ENCODE measurements at places on chromosomes 13 and 19. TPM values are rescaled to one million over a fixed set of nuclear protein-coding genes. Genes with fewer than 3 reads are reported as not detected.

- peak overlapping the region; percentile 63 for H3K27ac ChIP-seq
- H3K4me3 ChIP-seq, result no peak overlapping the region
- no peaks in the 10 kb centered on the region for H3K36me3 ChIP-seq
- DNase-seq, result no peak
- no peaks in the 10 kb centered on the region for H3K27me3 ChIP-seq
These were observed 9.7 kb downstream of the ADAT3 start for GRCh38 chr19:1914826-1915341.

GRCh38 chr13:24893863-24894262 is 129.9 kb downstream of the RNF17 start:
- no peak overlapping the region for H3K4me3 ChIP-seq
- no peaks in the 10 kb centered on the region for H3K36me3 ChIP-seq
- H3K4me1 ChIP-seq, result no peaks in the 10 kb centered on the region
- DNase-seq, result no peak
- H3K27me3 ChIP-seq, result no peaks in the 10 kb centered on the region

Gene STAP2
- 25.9 TPM for total RNA-seq

- peaks cover 12% of the 10 kb centered on the region for H3K4me1 ChIP-seq
- H3K27me3 ChIP-seq, result no peaks in the 10 kb centered on the region
- no peaks in the 10 kb centered on the region for H3K36me3 ChIP-seq
- H3K27ac ChIP-seq, result peak overlapping the region; percentile 91
- DNase-seq, result peak; percentile 91
These were observed 2.9 kb downstream of the C13orf46 start for GRCh38 chr13:113970810-113971470.

Gene SGCG
- total RNA-seq, result 18.1 TPM

GRCh38 chr19:30444253-30444671 is 72.1 kb downstream of the ZNF536 start:
- no peaks in the 10 kb centered on the region for H3K27me3 ChIP-seq
- H3K36me3 ChIP-seq, result no peaks in the 10 kb centered on the region
- DNase-seq, result no peak
- no peaks in the 10 kb centered on the region for H3K4me1 ChIP-seq

GRCh38 chr19:8323781-8324185 is 2.5 kb downstream of the RPS28 start:
- DNase-seq, result no peak
- no peaks in the 10 kb centered on the region for H3K27me3 ChIP-seq
- H3K36me3 ChIP-seq, result no peaks in the 10 kb centered on the region
- peak overlapping the region; percentile 52 for H3K27ac ChIP-seq

DNA sequence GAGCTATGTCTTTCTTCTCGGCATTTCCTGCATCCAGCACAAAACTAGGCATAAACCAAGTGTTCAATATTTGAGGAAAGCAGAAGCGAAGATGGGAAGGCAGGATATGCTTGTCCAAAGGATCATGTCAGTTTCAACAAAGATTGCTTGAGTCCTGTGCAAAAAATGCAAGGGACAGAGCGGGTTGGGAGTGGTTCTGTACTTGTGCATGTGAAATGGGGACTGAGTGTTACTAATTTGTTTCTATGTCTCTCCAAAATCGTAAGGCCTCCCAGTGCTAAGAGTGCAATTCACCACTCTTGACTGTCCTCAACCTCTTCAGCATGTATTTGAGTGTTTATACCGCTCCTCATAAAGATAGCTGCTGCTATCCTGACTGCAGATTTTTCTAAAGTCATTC is 166.2 kb downstream of the DLEU7 start:
- H3K4me3 ChIP-seq, result no peak overlapping the region
- no peak overlapping the region for H3K27ac ChIP-seq
- H3K4me1 ChIP-seq, result peaks cover 9% of the 10 kb centered on the region

Gene SLC25A41
- 0.44 TPM for total RNA-seq

GRCh38 chr13:80001510-80001842 is 339.4 kb downstream of the SPRY2 start:
- no peaks in the 10 kb centered on the region for H3K4me1 ChIP-seq
- no peak overlapping the region for H3K27ac ChIP-seq
- H3K27me3 ChIP-seq, result no peaks in the 10 kb centered on the region
- H3K36me3 ChIP-seq, result no peaks in the 10 kb centered on the region

DNA sequence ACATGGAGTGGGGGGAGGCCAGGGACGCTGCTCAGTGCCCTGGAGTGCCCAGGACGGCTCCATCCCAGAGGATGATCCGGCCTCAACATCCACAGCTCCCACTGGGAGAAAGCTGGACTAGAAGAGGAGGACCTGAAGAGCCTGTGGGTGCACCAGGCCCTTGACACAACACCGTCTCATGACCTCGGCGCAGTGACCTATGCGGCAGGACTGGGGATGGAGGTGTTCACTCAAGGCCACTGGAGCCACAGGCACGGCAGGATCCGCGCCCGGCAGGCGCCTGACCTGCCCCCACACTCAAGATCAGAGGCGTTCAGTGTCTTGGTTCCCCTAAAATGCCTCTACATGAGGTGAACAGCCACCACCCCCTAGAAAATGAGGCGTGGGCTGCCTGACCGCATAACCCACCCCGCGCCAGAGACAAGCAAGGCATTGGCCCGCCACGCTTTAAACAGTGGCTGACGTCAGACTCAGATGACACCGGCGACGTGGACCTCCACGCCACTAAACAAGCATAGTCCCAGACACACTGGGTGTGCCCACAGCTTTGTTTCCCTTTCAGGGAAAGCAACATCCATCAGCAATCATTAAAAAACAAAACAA is 8.0 kb downstream of the SGTA start:
- no peaks in the 10 kb centered on the region for H3K27me3 ChIP-seq
- DNase-seq, result peak; percentile 26
- H3K4me1 ChIP-seq, result no peaks in the 10 kb centered on the region
- peak overlapping the region; percentile 92 for H3K27ac ChIP-seq

GRCh38 chr13:80894917-80895316 is 554.0 kb upstream of the SPRY2 start:
- no peak overlapping the region for H3K4me3 ChIP-seq
- no peak for DNase-seq
- H3K36me3 ChIP-seq, result no peaks in the 10 kb centered on the region
- H3K27me3 ChIP-seq, result no peaks in the 10 kb centered on the region
- H3K27ac ChIP-seq, result no peak overlapping the region
- H3K4me1 ChIP-seq, result no peaks in the 10 kb centered on the region

Gene FGF22
- 0.33 TPM for total RNA-seq

- H3K36me3 ChIP-seq, result no peaks in the 10 kb centered on the region
- no peaks in the 10 kb centered on the region for H3K4me1 ChIP-seq
- no peak for DNase-seq
- no peak overlapping the region for H3K27ac ChIP-seq
- H3K27me3 ChIP-seq, result no peaks in the 10 kb centered on the region
These were observed 28.9 kb upstream of the PABPC3 start for GRCh38 chr13:25067064-25067463.

Gene CLEC11A
- total RNA-seq, result 20.6 TPM

- H3K36me3 ChIP-seq, result no peaks in the 10 kb centered on the region
- H3K27ac ChIP-seq, result no peak overlapping the region
- H3K4me1 ChIP-seq, result no peaks in the 10 kb centered on the region
- DNase-seq, result no peak
- no peak overlapping the region for H3K4me3 ChIP-seq
These were observed 5.8 kb upstream of the USE1 start for GRCh38 chr19:17209126-17210036.

DNA sequence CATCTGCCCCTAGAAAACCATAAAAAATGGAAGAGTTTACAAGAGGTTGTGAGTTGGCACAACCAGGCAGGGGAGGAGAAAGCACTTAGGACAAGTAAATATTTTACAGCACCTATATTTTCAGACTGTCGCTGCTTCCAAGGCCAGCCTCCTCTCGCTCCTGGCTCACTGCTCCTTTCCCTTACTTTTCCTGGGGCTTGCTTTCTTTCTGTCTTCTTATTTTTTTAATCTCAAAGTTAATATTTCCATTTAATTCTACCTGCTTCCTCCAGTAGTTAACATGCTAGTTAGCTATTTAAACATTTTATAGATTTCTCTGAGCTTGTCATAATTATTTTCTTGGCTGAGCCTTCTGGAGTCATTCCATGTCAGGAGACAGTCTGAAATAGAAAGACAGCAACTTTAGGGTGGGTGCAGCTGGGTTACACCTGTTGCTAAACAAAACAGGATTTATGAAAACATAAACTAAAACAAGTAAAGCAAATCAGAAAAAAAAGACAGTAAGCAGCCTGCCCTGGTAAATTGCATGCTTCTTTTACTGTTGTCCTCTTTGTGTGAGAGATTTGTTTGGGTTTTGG is 330.1 kb downstream of the DLEU7 start:
- H3K27me3 ChIP-seq, result no peaks in the 10 kb centered on the region
- no peak for DNase-seq
- H3K36me3 ChIP-seq, result no peaks in the 10 kb centered on the region
- H3K27ac ChIP-seq, result peak overlapping the region; percentile 81

Gene CEACAM5
- total RNA-seq, result 27.2 TPM

- no peak overlapping the region for H3K27ac ChIP-seq
- no peaks in the 10 kb centered on the region for H3K4me1 ChIP-seq
- H3K36me3 ChIP-seq, result no peaks in the 10 kb centered on the region
- no peak overlapping the region for H3K4me3 ChIP-seq
- no peak for DNase-seq
These were observed 67.8 kb upstream of the CSNK1A1L start for GRCh38 chr13:37173214-37173613.

DNA sequence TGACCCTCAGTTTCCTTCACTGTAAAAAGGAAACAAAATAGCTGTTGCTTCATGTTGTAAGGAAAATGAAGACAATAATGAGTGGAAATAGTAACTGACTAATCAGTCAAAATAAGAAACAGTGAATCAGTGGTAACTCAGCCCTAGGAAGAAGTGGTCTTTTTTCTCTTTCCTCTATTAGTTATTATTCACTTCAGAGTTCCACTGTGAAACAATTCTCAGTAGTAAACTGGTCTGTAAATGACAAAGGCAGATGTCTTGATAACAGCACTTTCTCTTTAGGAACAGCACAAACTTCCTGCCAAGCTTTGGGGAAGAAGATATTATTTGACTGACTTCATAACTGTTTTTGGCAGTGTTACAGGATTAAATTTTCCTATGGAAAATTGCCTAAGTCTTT is 600.5 kb upstream of the KLHL1 start:
- no peaks in the 10 kb centered on the region for H3K4me1 ChIP-seq
- H3K36me3 ChIP-seq, result no peaks in the 10 kb centered on the region
- H3K27me3 ChIP-seq, result no peaks in the 10 kb centered on the region
- no peak overlapping the region for H3K4me3 ChIP-seq

Gene ZNF20
- total RNA-seq, result 1.4 TPM

Gene THAP8
- 10.2 TPM for total RNA-seq

Gene ZNF574
- 19.2 TPM for total RNA-seq

Gene SERP2
- 6.9 TPM for total RNA-seq

DNA sequence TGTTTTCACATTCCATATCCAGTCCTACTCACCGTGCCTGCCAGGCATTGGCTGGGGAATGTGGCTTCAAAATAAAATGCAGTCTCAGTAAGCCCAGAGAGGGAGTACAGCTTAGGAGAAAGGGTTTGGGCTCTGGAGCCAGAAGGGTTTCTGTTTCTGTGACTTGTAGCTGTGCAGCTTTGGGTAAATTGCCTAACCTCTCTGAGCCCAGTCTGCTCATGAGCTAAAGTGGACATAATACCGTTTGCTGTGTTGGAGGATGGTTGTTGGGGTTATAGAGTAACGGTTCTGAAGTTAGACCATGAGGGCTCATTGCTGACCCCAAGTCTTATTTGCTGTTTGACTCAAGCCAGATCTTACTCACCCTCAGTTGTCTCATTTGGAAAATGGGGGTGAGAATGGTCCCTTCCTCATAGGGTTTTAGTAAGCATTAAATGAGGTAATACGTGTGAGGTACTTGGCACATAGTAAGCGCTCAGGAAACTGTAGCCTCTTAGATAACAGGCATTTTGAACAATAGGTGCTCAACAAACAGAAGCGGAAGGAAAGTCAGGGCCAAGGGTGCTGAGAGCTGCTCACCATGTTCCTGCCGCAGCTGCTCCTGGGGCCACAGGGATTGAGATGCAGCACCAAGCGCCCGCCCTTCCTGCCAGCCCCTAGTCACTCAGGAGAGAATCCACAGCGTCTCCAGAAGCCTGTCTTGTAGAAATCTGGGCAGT is 45.5 kb downstream of the C13orf42 start:
- no peak overlapping the region for H3K4me3 ChIP-seq
- no peak for DNase-seq
- no peaks in the 10 kb centered on the region for H3K36me3 ChIP-seq
- no peaks in the 10 kb centered on the region for H3K27me3 ChIP-seq

GRCh38 chr19:14672188-14672872 is 2.3 kb downstream of the ADGRE3 start:
- no peaks in the 10 kb centered on the region for H3K36me3 ChIP-seq
- H3K4me1 ChIP-seq, result no peaks in the 10 kb centered on the region
- H3K27me3 ChIP-seq, result no peaks in the 10 kb centered on the region
- DNase-seq, result no peak
- no peak overlapping the region for H3K27ac ChIP-seq
- H3K4me3 ChIP-seq, result no peak overlapping the region

- H3K27me3 ChIP-seq, result no peaks in the 10 kb centered on the region
- H3K4me1 ChIP-seq, result no peaks in the 10 kb centered on the region
- H3K4me3 ChIP-seq, result no peak within 1 kb of the TSS
- H3K27ac ChIP-seq, result peak within 1 kb of the TSS; percentile 71
- H3K36me3 ChIP-seq, result no peaks in the 10 kb centered on the region
These were observed at the start of gene IL4I1 for GRCh38 chr19:49896863-49897621. Gene IL4I1, minus strand, starts transcription at chr19:49896887. Its CDS starts 727 bp downstream, at chr19:49896160.

Gene FSD1
- not detected for total RNA-seq

Gene CGB5
- total RNA-seq, result not detected

Gene FAM83E
- not detected for total RNA-seq

GRCh38 chr19:3455960-3456601 is 24.2 kb downstream of the SMIM24 start:
- H3K4me1 ChIP-seq, result peaks cover 4% of the 10 kb centered on the region
- H3K27me3 ChIP-seq, result no peaks in the 10 kb centered on the region
- peak overlapping the region; percentile 77 for H3K27ac ChIP-seq
- no peak overlapping the region for H3K4me3 ChIP-seq
- DNase-seq, result no peak

- H3K4me1 ChIP-seq, result no peaks in the 10 kb centered on the region
- H3K36me3 ChIP-seq, result no peaks in the 10 kb centered on the region
- no peak for DNase-seq
- H3K27me3 ChIP-seq, result no peaks in the 10 kb centered on the region
- no peak overlapping the region for H3K4me3 ChIP-seq
These were observed 20.9 kb upstream of the ATP11A start for GRCh38 chr13:112668924-112669323.

DNA sequence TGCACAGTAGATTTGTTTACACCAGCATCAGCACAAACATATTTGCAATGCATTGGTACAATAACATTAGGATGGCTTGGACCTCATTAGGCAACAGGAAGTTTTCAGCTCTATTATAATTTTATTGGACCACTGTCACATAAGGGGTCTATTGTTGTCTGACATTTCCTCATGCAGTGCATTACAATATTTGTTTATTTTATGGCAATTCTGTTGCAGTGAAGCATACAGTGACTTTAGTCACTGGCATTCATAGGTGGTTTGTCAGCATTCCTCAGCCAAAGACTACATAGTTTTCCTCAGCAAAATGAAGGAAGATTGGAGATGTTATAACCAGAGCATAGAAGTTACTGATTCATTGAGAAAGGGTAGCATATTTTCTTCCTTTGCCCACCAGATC is 1732.9 kb downstream of the PCDH9 start:
- no peaks in the 10 kb centered on the region for H3K36me3 ChIP-seq
- no peak overlapping the region for H3K27ac ChIP-seq
- DNase-seq, result no peak
- H3K4me1 ChIP-seq, result no peaks in the 10 kb centered on the region
- H3K4me3 ChIP-seq, result no peak overlapping the region

Gene CNN1
- 74.3 TPM for total RNA-seq

All from breast epithelium (tissue), 4 donors.